T follicular helper cell (primary cell): ENCODE measurements at places on chromosomes 6 and 20.

DNA sequence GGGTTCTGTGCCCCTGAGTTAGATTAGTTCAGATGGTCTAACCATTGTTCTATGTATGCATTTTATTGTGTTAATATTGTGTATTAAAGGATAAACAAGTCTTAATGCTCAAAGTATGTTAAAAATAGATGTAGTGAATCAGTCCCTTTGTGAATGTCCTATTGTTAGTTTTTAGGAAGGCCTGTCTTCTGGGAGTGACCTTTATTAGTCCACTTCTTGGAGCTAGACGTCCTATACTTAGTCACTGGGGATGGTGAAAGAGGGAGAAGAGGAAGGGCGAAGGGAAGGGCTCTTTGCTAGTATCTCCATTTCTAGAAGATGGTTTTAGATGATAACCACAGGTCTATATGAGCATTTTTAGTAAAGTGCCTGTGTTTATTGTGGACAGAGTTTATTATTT lies 12.3 kb upstream of the HMGN4 start:
- no peak for DNase-seq

DNA sequence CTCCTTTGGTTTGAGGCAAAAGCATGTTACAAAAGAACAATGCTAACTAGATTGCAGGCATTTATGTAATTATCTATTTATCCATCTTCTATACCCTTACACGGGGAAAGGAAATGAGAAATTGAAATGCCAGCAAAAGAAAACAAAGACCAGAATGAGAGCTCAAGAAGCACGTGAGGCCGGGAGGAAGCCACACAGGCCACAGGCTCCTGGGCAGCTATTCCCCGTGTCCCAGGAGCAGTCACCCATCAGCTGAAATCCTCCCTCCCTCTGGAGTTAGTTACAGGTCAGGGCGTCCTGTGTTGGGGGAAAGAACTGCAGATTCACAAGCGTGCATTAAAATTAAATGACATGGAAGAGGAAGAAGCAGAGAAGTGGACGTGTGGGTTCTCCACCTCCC lies 64.7 kb upstream of the RPS6KA2 start:
- DNase-seq: no peak

GRCh38 chr20:25223765-25224720 lies 23.8 kb upstream of the PYGB start:
- DNase-seq: no peak

- no peak for DNase-seq
These were observed 10.2 kb downstream of the UNC5CL start for GRCh38 chr6:41028561-41029412.

DNA sequence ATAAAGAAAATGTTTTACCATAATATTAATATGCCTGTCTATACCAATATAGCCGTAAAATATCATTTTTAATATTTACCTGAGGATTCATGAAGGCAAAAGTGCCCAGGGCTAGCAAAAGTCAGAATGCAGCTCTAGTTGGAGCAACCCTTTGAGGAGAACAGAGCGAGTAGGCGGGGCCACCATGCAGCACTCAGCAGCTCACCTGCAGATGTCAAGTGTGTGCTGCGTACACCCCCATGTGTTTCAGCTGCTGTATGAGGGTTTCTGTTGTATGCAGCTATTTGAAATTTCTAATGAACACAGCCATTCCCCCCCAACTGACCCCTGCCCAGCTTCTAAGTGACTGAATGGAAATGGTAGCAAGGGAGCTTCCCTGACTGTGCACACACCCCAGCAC lies 508.0 kb downstream of the QKI start:
- DNase-seq: no peak

GRCh38 chr20:20188647-20189046 lies 136.3 kb downstream of the CFAP61 start:
- no peak for DNase-seq

GRCh38 chr6:84263557-84263956 lies 36.1 kb upstream of the CEP162 start:
- DNase-seq: no peak

DNA sequence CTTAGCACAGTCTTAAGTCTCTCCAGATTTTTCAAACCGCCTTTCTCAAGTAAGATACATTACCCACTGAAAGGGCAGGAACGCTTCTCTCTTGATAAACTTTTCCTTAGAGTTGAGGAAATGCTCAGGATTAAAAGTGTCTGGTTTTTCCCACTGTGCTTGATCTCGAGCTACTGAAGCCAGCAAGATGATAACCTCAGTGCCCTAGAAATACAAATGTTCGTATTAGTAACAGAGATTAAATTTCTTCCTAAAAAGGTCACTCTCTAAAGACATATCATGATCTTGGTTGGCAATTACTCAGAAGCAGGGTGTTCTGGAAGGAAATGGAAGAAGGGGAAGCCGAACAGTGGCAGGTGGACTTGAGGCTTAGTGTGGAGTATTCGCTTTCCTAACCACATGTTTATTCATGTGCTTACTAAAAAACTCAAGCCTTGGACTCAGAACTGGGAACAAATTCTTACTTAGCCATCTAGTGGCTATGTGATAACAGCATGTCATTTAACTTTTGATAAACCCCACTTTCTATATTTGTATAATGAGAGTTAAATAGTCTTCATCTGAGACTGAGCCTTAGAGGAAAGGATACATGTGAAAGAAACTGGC lies 20.1 kb downstream of the C6orf141 start:
- no peak for DNase-seq

- no peak for DNase-seq
These were observed 64.1 kb downstream of the SHPRH start for GRCh38 chr6:145899915-145900569.

- DNase-seq: no peak
These were observed 143.0 kb downstream of the SAMD5 start for GRCh38 chr6:147651249-147652063.

- no peak for DNase-seq
These were observed 130.0 kb upstream of the GMDS start for GRCh38 chr6:2375443-2375842.

DNA sequence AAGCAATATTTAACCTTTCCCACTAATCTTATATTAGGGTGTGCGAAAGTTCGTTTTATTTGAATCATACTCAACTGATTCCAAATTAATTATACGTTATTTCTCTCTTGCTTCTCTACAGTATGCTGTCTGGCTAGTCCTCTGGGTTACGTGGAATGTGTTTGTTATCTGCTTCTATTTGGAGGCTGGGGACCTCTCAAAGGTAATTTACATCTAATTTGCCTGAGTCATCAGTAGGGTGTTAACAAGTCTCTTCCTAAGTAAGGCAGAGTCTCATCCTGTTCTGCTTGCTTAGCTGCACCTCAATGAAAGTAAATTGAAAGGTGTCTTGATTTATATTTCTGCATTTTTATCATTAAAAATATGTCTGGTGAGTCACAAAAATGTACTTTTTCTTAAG lies 551.5 kb downstream of the NKAIN2 start:
- no peak for DNase-seq

GRCh38 chr20:48171626-48172356 lies 386.5 kb upstream of the SULF2 start:
- DNase-seq: no peak

- no peak for DNase-seq
These were observed 154.4 kb downstream of the TMEM200A start for GRCh38 chr6:130520221-130520620.

DNA sequence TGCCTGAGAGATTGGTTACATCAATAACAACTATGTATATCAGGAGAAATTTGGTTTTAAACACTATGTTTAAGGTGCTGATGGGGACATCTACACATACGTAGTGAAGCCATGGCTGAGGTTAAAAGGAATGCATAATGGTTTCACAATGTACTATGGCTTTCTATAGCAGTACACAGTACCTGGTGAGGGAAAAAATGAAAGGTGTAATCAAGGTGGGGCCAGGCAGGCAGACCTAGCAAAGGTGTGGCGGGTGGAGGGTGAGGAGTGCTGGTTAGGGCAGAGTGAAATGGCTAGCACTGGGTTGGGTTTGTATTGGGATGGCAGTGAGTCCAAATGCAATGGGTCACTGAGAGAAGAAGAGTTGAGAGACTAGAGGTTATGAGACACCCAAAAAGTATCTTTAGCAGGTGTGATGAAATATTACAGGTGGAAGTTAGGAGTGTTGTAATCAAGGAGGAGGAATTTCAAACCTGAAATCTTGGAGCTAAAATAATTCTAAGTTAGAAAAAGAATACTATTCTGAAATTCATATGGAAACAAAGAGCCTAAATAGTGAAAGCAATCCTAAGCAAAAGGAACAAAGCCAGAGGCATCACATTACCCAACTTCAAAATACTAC lies 22.3 kb downstream of the PAQR8 start:
- DNase-seq: no peak

- DNase-seq: no peak
These were observed 90.5 kb upstream of the EYA2 start for GRCh38 chr20:46804126-46804525.

DNA sequence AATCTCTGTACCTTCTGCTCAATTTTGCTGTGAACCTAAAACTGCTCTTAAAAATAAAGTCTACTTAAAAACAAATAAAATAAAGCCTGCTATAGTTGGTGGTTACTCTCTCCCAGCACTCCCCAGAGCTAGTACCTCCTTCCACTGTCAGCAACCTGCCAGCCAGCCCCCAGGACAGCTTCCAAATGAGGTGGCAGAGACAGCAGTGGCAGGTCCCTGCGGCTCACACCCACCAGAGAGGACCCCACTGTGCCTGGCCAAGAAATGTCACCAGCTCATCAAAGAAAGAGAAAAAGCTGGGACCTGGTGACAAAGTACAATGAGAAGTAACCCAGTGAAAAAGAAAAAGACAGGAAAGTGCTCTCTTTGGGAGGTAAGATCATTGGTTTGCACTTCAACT lies 15.2 kb downstream of the APMAP start:
- DNase-seq: no peak

GRCh38 chr20:58239216-58239615 lies 10.8 kb upstream of the ANKRD60 start:
- DNase-seq: no peak

- no peak for DNase-seq
These were observed 315.7 kb downstream of the FOXA2 start for GRCh38 chr20:22268675-22269074.

DNA sequence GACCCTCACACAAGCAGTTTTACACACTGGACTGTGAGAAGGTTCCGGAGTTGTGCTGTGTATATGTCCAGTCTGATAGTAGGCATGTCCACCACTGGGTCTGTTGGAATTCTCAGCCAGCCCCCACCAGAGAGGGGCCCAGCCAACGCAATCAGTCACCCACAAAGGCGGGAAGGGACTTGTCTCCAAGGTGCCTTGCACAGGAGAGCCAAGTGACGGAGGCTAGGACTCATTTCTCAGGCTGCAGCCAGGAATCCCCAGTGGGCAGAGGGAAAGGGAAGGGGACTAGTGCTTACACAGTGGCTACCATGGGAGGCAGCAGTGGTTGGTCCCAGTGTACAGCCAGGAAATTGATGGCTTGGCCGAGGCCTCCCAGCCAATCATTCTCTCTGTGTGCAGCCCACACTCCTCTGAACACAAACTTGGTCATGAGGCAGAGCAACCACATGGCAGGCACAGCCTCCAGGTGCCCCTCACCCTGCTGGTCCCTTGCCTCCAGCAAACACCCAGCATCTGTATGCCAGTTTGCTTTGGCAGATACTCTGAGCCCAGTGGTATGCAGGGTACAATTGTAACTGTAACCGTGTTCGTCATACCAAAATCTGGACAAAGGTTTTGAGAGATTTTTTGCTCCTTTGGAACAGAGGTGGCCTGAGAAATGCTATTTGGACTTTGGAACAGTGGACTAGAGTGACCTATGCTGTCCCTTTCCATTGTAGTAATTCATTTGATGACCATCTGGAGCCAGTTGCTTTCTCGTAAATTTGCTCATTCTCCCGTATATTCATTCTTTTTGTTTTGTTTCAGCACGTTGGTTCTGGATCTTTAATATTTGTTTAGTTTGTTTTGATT lies 72.9 kb upstream of the MYL9 start:
- no peak for DNase-seq

DNA sequence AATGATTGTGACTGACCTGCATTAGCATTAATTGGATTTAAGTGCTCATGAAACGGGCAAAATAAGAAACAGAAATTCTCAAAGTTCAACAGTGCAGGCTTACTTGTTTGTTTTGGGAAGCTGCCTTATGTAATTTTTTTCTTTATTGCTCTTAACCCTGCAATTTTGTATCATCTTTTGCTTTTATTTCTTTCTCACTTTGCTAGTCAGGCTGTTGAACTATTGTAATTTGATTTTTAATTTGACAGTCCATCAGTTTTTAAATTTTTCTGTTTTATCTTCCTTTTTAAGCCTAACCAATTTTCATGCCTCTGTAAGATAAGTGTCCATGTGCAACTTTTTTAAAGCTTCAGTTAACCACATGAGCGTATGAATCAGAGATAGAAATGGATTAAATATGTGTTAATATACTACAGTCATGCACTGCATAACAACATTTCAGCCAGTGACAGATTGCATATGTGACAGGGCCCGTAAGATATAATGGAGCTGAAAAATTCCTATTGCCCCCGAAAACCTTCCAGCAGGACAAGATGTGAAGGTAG lies 44.6 kb downstream of the PEX7 start:
- DNase-seq: no peak

- DNase-seq: no peak
These were observed 816.9 kb downstream of the DHX35 start for GRCh38 chr20:39778847-39779604.

GRCh38 chr6:107030151-107030550 lies 2.2 kb downstream of the MTRES1 start:
- DNase-seq: no peak

- DNase-seq: no peak
These were observed 53.2 kb downstream of the SAMD5 start for GRCh38 chr6:147561726-147562125.

DNA sequence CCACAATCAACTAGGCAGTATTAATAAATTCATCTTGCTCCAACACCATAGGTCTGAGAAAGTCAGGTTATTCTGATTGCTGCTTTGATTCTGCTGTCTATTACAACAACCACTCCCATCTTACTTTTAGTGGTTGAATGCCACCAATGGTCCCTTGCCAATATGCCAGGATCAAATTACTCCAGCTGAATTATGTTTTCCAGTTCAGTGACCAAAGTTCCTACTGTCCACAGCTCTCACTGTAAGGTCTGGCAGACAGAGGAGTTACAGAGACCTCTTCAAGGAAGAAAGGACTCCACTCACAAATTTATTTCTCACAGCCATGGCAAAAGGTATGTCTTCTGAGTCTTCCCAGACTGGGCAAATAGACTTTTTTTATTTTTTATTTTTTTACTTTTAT lies 557.0 kb downstream of the HAO1 start:
- DNase-seq: no peak

GRCh38 chr6:40176152-40176551 lies 241.9 kb upstream of the MOCS1 start:
- DNase-seq: no peak

DNA sequence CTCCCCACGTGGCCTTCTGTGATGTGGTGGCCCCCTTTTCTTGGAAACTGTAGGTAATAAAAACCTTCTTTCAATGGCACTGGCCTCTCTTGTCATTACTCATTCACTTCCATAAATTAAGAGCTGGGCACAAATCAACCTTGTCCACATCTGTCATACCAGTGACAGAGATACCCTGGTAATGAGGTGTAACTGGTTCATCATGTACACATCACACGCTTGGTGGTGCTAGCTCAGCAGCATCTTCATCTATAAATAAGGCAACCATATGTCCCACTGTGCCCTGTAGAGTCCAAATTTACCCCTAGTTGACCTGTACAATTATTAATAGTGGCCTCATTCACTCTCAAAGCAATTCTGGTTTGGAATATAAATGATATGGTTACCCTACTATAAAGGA lies 245.6 kb downstream of the HIVEP2 start:
- DNase-seq: no peak
